Right kidney (tissue), 9 donors: ENCODE measurements at places on chromosomes 12 and 14.

DNA sequence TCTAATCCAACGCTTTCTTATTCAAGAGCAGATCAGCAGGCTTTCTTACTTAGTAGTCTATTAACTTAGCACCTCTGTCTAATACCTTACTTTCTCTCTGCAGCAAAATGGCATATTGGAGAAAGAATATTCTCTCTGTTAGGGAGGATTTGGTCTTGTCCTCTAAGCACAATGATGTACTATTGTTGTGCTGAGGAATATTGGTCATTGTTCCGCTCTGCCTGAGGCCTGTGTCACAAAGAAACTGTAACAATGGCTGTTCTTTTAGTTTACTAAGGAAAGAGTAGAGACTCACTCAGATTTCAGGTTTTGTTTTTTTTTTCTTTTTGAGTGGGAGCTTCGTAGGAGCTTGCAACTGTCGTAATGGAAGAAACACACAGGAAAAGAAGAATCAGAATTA, 1358.8 kb downstream of the LRFN5 start:
- no peak for DNase-seq

- DNase-seq: peak; percentile 49
Measured at GRCh38 chr14:22556021-22556989, 32.7 kb downstream of the DAD1 start.

DNA sequence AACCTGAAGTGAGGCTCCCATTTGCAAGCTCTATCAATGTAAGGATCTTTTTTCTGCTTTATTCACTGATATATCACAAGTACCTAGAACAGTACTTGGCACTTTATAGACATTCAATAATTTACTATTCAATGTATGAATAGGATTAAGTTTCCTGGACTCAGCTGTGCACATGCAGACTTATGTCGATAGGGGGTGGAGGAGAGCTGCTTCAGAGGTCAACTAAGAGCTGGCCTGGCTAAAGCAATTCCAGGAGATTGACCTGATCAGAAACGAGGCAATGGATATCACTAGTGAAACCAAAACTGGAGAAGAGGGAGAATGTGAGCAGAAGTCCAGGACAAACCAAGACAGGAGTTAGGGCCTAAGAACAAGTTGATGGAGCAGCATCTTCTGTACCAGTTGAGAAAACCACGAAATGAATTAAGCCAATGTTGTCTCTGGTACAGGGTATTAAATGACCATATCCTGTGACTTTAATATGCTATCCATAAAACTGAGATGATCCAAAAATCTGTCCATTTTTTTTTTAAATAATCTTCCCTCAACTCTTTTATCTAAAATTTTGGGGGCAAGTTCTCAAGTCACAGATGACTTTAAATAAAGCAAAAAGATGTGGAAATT, 169.2 kb downstream of the PIK3C2G start:
- peak; percentile 17 for DNase-seq

- DNase-seq: no peak
Measured at GRCh38 chr12:47356129-47356700, 276.5 kb upstream of the AMIGO2 start.

GRCh38 chr12:51922762-51923505, 15.6 kb downstream of the ACVRL1 start:
- no peak for DNase-seq

DNA sequence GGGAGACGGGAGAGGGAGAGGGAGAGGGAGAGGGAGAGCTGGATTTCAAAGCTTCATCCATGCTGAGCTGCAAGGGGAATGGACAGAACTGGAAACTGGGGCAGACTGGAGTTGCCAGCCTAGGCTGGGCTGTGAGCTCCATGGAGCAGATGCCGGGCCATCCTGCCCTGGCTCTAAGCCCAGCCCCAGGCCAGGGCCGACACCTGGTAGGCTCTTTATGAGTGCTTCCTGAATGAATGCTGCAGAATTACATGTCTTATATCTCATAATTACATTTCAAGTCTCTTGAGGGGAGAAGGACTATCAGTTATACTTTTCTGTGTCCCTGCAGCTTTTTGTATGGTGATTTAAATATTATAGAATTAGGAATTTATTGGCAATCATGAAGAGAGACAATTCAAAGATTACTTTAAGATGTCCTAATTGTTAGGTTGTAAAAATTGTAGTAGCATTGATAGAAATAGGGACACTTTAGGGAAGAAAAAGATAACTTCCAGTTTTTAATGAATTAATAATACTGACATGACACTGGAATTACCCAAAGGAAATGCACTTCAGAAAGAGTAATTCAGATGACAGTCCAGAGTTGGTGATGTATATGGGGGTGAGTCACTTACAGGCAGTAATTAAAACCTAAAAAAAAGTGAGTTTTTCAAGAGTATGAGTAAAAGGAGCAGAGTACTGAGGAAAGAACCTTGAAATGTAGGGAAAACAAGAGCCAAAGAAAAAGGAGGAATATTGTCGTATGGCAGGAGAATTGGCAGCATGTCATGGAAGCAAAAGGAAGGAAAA, 29.0 kb downstream of the SCYL2 start:
- DNase-seq: no peak

DNA sequence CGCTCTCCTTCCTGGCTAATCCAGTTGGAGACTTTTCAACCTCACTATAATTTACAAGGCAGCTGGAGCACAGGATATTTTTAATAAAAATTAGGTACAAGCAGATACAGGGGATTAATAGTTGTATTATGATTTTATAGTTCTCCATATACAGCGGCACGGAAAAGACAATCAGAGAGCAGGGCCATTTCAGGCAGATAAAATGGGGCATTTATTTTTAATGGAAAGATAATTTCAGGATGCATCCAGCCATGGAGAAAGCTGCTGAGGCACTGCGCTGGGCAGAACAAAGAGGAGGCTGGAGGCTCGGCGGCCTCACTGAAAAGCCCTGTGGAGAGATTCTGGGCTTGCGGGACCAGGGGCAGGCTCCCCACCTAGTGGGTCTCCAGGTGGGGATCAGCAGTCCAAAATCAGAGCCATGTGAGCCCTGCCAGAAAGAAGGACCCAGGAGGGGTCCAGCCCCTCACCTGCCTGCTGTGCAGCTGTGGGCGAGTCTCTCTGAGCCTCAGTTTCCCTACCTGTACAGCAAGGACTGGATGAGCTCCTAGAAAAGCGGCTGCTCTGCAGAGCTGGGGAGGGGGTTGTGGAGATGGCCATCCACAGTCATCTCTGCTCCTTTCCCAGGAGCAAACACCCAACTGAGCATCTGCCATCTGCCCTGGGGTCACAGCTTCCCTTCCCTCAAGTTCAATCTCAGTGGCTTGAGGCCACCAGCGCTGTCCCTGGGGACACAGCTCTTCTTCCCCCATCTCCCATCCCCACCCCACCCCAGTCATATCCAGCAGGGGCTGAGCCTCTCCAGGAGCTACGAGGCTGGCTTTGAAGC, 23.9 kb upstream of the C14orf180 start:
- peak; percentile 0 for DNase-seq
